ENCODE measurements at places on chromosomes 1 and 21.

DNA sequence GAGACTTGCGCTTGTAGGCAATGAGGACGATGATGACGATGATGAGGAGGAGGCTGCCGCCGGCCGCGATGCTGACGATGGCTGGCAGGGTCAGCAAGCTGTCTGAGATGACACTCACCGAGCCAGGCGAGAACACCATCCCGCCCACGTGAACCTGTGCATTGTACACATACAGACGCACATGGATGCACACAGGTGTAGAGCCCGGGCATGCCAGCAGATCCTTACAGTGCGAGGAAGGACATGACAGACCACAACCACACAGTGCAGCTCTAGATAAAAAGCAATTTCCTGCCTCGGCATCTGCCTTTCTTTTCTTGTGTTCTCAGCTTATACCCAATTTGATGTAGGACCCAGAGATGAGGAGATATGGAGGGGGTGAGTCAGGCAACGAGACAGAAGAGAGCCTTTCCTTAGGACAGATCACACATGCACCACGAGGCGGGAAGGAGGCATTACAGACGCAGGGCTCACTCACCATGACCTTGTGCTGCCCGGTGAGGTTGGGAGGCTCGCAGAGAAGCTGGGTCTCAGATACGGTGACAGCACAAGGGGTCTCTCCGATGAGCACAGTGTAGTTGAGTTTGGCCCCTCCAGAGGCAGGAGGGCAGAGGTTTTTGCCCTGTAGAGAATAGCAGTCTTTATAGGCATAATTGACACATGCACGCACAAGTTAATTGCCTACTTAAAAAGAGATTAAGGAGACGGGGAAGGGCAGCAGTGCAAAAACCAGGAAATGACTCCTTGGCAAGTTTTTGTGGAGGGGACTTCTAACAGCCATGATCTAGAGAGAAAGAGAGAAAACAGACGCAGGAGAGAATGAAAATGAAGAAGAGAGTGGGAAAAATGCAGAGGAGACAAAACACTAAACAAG, 133.9 kb upstream of the CD34 start:
- DNase-seq: no peak

- no peak for DNase-seq
These were observed 115.7 kb upstream of the ATP1A1 start for GRCh38 chr1:116257341-116257767.

DNA sequence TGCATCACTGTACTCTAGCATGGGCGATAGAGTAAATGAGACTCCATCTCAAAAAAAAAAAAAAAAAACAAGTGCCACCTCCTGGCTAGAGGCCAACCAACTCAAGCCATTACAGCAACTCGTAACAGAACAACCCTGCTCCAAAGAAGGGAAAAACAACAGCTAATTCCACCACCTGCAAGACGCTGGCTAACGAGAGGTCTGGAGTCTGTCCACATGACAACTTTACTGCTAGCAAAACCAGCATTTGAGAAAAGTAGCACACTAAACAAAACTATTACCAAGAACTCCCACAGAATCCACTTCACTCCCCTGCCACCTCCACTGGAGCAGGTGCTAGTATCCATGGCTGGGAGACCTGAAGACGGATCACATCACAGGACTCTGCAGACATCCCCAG, 24.1 kb upstream of the EGLN1 start:
- no peak for DNase-seq

- peak; percentile 23 for DNase-seq
These were observed 23.1 kb downstream of the RHEX start for GRCh38 chr1:206075786-206076755.

DNA sequence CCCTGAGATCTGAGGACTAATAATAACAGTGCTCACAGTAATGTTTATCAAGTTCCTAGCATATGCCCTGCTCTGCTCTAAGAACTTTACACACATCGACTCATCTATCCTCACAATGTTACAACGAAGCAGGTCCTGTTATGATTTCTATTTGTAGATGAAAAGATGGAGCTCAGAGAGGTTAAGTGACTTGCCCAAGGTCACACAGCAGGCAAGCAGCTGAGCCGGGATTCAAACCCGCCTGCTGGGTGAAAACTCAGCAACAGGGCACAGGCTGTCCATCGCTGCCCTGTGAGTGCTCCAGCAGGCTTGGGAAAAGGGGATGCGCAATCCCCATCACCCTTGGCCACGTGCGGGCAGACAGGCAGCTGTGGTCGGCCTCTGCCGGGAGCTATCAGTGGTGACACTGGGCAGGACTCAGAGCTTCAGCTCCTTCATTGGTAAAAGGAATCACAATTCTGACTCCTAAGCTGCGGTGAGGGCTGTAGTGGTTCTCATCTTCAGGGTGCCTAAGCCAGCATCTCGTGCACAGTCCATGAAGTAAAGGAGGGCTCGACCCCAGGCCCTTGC, 173.3 kb upstream of the KLHDC7A start:
- DNase-seq: no peak

- DNase-seq: no peak
These were observed 49.7 kb downstream of the SLX9 start for GRCh38 chr21:44989537-44989886.

- no peak for DNase-seq
These were observed 396.3 kb downstream of the SETD4 start for GRCh38 chr21:35663856-35664606.

- DNase-seq: no peak
These were observed 1.6 kb downstream of the HSPB7 start for GRCh38 chr1:16015960-16016901.

DNA sequence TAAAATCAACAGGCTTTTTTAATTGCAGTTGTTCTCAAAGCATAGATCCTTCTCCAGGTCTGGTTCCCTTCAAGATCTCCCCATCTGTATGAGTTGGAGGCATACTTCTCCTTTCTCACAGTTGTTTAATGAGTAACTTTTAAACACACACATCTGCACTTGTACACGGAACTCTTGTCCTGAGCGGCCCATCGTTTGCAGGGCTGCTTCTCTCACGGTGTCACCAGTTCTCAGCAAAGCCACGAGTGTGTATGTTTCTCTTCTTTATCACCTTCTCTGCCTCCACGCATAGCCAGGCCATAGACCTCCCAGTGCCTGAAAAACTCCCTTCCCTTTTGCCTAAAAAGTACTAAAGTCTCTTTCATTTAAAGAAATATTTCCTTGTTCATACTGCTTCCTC, 68.7 kb upstream of the ROR1 start:
- DNase-seq: no peak

DNA sequence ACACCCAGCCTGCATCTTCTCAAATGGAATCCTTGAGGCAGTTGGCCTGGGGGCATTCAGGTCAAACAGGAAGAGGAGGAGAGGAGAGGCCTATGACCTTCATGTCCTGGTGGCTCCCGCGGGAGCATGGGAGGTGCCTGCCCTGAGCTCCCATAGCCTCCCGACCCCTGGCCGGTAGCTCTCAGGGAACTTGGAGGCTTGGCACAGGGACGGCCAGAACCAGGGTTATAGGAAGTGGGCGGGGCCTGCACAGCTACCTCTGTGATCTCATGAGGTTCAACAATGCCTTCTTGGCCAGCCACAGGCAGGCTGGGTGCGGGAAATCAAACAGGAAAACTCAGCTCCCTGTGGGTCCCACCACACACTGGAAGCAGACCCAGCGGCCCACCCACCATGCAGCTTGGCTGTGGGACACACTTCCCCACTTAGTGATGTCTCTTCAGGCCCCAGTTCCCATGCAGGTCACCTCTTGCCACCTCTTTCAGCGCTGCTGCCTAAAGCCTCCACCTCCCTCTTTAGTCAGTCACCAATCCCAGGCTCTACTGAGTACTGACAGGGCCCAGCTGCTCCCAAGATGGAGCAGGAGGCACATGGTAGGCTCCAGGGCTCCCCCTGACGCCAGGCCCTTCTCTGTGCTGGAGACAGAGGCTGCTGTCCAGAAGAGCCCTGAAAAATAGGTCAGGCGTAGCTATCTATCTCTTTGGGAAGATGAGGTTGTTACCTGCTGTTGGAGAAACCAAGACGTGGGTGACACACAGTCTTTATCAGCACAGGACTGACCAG, at the start of gene SLFNL1:
Gene SLFNL1, minus strand, starts transcription at position 200 of the 783 bp plus-strand sequence. CDS start 1,065 bp downstream, outside the sequence.
- DNase-seq: no peak

GRCh38 chr1:3033790-3034090, 12.5 kb downstream of the ACTRT2 start:
- no peak for DNase-seq

- no peak for DNase-seq
These were observed 55.3 kb upstream of the NBPF3 start for GRCh38 chr1:21384620-21385019.

- DNase-seq: no peak
These were observed at the start of gene FMO1 for GRCh38 chr1:171248302-171248701. TSS of gene FMO1 (plus strand) at chr1:171248494. CDS start at chr1:171258088, 9,594 bp downstream.

DNA sequence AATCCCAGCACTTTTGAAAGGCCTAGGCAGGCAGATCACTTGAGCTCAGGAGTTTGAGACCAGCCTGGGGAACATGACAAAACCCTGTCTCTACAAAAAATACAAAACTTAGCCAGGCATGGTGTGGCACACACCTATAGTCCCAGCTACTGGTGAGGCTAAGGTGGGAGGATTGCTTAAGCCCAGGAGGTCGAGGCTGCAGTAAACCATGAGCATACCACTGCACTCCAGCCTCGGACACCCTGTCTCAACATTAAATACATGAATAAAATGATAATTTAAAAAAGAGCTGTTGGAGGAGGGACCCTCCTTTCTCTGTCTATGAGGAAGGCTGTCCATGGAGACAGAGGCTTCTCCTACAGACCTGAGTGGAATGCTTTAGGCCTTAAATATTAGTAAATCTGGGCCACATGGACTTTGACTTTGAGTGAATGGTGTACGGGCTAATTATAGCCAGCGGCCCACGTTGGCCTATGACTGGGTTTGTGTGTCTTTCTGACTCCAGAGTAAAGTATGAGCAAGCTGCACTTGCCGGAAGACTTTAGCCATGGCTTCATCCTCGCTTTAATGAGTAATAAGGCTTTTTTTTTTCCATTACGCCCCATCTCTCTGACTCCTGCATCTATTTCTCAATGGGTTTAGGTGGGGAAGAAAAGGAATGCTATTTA, 21.3 kb downstream of the RAB3B start:
- DNase-seq: peak; percentile 88

DNA sequence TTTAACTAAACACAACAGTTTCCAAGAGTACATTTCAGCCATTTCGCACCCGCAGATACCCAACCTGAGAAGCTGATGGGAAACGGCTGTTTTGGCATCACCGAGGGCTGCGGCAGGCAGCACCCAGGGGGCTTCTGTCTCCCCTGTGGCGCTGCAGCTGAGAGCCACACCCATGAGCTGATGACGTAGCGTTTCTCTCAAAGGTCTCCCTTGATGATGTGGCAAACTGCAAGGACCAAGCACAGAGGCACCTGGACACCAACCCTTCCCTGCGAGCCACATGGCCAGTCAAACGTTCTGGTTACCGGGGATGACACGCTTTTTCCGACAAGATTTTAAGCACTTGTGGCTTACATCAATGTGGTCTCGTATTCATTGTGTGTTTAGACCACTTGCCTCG, 150.8 kb upstream of the ERG start:
- no peak for DNase-seq

GRCh38 chr1:109728870-109729269, 12.0 kb downstream of the GSTM3 start:
- no peak for DNase-seq

DNA sequence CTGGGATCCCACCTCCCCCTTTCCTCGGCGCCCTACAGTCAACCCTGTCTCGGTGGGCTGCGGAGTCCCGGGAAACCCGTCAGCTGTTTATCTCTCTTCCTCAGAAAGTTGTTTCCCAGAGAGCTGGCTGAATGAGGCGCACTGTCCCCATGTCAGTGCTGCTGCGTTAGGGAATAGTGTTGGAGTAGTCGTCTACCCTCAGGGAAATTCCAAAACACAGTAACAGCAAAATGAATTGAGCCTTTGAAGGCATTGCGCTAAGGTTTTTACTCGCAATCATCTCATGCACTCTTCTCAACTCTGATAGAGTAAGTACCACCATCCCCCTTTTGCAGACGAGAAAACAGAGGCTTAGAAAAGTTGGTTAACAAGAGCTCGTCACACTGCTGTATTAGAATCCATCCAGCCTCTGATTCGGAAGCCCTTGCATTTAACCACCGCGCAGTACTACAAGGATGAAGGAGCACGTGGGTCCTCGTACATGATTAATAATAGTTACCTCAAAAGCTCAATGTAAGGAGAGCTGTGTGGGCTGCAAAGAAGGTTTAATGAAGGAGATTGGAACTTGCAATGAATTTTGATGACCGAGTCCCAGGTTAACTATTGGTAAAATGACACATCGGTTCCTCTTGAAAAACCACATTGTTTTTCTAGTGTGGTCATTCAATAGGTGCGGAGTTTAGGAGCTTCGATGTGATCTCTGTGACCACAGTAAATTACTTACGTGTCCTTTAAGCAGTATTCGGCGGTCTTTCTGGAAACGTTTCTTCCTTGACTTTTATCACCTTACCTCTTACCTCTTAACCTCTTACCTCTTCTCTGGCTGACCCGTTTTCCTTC, 788 bp upstream of the EDEM3 start:
- DNase-seq: no peak

- peak; percentile 67 for DNase-seq
These were observed 68.5 kb downstream of the GPATCH2 start for GRCh38 chr1:217562229-217562878.

DNA sequence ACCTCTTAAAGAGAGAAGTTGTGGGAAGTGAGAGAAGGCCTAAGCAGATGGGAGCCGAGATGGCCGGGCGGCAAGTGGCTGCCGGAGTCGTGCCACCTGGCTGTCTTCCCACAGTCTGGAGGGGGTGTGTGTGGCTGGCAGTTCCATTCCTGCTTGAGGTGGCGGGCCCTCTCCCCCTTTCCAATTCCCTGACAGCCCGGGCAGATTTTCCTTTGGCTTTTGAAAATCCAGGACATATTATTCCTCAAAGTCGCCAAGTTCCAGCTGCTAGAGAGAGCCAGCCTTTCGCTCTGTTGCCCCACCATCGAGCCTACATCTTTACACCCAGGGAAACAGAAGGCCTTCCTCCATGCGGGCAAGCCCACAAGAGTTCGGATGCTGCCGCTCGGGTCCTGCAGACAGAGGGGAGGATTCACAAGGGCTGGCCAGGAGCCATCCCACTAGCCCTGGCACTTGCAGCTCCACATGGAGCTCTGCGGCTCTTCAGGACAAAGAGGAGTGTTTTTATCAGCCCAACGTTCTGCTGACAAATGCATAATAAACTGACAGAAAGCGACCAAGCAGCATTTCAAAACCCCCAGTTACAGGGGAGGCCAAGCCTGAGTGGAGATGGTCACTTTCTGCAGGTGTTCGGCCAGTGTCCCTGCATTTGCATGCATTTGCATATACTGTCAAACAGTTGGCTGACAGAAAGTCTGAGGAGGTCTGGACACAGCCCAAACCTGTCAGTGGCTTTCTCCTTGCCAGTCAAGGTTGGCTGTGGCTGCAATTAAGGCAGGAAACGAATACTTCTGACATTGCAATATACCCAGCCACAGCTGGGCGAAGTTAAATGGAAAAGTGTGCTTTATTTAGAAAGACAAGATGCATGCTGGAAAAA, 45.9 kb downstream of the OLIG1 start:
- DNase-seq: no peak

All from AG09309 (cell line).